AG04449 (cell line): ENCODE measurements at places on chromosomes 6 and 20.

GRCh38 chr20:4730780-4731179 lies 9.1 kb downstream of the PRND start:
- DNase-seq = no peak

DNA sequence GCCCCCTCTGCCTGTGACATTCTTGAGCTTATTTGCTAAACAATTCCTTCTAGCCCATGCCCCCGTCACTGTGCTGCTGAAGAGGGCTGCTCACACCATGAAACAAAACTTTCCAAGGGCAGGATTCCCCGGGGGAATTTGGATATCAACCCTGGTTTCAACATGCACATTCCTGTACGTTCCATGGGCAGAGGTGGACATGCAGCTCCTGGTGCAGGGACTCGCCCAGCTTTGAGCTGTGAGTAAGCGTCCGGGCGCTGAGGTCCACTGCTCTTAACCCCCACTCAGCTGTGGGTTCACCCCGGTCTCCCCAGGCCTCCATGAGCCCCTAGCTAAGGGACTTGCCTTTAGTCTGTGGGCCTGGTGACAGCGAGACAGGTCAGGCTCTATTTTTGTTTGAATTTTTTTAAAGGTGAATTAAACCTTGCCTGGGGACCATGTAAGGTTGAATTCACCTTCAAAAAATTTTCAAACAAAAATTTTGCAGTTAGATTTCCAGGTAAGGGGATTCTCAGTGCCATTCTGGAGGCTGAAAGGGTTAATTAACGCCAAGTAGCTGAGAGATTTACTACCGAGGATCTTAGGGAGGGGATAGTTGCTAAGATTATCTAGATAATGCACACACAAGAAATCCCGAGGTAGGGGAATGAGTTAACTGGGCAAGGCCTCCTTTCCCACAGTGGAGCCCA lies 70.3 kb upstream of the SLC22A23 start:
- no peak for DNase-seq

DNA sequence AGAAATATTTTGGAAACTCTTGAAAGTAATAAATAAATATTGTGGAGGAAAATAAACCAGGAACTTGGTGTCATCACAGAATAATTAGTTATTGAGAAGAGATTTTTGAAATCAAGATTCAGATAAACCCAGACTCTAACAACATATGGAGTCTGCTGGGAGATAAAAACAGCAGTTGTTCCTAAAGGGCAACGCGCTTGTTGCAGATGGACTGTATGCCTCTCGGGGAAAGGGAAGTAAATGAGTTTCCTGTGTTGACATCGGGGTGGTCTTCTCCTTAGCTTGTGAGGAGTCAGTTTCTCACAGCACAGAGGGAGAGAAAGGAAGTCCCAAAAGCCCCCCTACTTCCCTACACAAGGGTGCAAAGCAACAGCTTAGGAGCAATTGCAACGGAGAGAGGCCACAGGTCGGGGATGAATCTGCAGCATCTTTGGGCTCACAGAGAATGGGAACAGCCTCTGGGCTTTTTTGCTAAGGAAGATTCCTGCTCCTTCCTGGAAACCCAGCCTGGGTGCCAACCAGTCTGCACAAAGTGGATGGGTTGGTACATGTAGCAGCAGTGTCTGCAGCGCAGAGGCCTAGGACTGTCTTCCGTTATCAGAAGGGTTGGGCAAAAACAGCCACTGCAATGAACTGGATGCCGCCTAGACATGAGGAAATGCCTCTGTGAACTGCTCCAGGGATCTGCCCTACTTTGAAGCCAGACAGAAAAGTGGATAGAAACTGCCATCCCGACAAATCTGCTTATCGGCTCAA lies 603.0 kb upstream of the NRSN1 start:
- DNase-seq = no peak

- no peak for DNase-seq
Observed at GRCh38 chr6:71066153-71066552, 109.3 kb upstream of the B3GAT2 start.

- DNase-seq = no peak
Observed at GRCh38 chr6:111672761-111673450, 67.2 kb upstream of the TRAF3IP2 start.

DNA sequence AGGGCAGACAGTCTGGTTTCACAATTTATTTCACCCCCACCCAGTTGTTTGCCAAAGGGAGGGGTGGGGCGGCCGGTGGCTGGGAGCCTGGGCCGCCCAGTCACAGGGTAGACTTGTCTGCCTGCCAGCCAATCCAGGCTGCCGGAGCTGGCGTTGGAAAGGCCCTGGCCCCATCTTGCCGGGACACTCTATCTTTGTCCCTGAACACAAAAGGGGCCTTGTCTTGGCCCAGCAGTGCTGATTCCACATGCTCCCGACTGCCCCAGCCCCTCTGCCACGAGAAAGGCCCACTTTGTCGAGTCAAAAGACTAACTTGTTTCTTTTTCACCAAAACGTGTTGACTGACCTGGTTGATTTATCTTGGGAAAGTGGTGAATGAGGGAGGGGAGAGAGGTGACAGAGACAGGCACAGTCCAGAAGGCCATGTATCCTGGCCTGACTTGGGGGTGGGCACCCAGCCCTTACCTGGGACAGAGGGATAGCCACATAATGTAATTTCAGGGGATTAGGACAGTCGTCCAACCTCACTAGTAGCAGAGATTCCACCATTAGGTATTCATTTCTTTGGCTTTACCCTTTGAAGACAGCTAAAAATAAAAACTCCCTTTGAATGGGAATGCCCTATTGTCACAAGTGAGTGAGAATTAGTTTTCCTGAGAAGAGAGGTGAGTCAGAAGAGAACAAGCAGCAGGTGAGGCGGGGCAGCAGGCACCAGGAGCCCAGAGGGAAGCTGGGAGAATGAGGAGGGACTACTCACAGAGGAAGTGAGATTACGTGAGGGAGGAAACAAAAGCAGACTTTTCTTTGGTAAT lies 67.0 kb upstream of the SIRPA start:
- DNase-seq = no peak

GRCh38 chr6:130694606-130695005 lies 132.6 kb upstream of the SMLR1 start:
- DNase-seq = no peak

GRCh38 chr6:68776354-68776753 lies 141.3 kb downstream of the ADGRB3 start:
- DNase-seq = no peak

DNA sequence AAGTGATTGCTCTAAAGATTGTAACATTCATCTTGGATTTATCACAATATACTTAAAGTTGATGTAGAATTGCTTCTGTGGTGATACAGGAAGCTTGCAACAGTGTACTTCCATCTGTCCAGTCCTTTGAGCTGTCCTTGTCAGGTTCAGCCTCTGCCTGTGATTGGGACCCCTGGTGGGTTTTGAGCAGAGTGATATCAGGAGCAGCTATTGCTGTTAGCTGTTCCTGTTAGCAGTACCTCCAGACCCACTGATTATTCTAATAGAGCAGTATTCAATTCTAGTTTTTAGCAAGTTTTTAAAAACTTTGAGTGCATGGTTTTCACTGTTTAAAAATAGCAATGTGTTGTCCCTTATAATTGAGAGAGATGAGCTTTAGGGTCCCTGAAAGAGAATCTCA lies 48.8 kb downstream of the TULP4 start:
- no peak for DNase-seq

GRCh38 chr6:54192993-54193392 lies 81.8 kb downstream of the MLIP start:
- DNase-seq = no peak

- DNase-seq = no peak
Observed at GRCh38 chr20:56875052-56875659, 246.1 kb downstream of the TFAP2C start.
